Right kidney (tissue), 9 donors: ENCODE measurements at places on chromosomes 5 and 9.

DNA sequence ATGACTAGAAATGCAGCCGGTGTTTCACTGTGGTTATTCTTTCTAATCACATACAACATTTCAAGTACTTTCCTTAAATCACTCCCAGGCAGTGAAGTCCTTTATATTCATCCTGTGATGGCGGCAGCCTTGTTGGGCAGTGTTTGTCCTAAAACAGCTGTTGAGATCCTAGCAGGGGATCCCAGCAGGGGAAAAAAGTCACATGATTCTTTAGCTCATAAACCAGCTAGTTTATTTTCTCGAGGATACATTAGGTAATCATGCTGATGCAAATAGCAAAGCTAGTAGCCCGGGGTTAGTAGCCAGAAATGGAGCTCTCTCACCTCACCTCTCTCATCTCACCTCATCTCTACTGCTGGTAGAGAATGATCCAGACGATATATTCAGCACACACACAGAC is 70.5 kb downstream of the FOXD1 start:
- no peak for DNase-seq

DNA sequence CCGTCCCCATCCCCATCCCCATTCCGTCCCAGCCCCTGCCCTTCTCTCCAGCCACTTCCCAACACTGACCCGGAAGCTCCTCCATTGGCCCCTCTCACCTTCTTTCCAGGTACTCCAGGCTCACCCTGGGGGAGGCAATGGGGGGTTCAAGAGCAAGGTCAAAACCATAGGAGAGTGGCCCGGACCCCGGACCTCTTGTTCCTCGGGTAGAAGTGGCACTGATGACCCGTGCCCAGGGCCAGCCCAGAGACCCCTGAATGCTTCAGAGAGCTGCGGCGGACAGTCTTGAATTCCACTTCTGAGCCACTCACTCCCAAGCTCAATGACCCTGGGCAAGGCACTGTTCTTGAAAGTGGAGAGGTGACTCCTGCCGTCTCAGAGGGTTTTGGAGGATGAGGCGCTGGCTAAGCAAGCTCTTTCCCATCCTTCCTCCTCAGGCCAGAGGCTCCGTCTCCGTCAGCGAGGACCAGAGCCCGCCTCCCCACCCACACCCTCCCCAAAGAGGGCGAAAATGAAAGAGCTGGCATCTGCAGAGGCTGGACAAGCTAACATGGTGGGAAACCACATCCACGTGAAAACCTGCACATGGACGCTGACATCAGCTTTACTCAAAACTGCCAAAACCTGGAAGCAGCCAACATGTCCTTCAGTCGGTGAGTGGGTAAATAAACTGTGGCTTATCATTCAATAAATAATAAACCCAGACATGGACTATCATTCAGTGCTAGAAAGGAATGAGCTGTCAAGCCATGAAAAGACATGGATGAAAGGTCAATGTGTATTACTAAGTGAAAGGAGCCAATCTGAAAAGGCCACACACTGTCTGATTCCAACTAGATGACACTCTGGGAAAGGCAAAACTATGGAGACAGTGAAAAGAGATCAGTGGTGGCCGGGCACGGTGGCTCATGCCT is 27.3 kb upstream of the PHYKPL start:
- no peak for DNase-seq

DNA sequence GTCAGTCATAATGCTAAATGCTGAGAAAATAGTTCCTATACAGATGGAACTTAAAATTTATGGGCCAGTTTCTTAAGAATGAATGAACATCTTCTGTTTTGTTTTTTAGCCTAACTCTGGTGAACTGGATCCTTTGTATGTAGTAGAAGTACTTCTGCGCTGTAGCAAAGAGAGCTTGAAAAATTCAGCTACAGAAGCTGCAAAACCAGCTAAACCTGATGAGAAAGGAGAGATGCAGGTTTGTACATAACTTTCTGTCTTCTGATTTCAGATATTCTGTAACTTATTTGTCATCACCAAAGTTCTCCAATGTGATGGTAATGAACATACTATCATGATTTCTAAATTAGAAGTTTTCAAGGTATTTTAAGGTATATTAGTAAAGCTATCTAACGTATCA is 80.1 kb downstream of the MTREX start:
- no peak for DNase-seq

DNA sequence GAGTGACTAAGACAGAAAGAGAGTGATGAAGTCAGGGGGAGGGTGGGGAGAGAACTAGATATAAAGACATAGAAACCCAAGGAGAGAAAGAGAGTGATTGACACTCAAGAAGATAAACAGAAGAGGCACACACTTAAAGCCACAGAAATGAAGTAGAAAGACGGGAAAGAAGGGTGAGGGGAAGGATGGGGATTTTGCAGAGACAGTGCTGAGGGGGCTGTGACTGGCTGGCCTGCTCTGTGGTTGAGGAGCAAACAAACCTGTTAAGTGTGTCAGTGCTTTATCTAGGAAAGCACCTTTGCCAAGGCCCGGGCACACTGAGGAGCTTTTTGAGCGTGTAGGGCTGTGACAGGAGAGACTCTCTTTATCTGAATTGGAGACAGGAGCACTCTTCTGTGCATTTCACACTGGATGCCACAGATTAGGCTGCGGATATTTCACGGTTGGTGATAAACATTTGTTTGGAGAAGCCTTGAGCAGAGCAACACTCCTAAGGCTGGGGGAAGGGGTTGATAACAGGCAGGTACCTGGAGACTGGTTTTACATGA is 109.1 kb downstream of the DOCK2 start:
- DNase-seq: no peak

DNA sequence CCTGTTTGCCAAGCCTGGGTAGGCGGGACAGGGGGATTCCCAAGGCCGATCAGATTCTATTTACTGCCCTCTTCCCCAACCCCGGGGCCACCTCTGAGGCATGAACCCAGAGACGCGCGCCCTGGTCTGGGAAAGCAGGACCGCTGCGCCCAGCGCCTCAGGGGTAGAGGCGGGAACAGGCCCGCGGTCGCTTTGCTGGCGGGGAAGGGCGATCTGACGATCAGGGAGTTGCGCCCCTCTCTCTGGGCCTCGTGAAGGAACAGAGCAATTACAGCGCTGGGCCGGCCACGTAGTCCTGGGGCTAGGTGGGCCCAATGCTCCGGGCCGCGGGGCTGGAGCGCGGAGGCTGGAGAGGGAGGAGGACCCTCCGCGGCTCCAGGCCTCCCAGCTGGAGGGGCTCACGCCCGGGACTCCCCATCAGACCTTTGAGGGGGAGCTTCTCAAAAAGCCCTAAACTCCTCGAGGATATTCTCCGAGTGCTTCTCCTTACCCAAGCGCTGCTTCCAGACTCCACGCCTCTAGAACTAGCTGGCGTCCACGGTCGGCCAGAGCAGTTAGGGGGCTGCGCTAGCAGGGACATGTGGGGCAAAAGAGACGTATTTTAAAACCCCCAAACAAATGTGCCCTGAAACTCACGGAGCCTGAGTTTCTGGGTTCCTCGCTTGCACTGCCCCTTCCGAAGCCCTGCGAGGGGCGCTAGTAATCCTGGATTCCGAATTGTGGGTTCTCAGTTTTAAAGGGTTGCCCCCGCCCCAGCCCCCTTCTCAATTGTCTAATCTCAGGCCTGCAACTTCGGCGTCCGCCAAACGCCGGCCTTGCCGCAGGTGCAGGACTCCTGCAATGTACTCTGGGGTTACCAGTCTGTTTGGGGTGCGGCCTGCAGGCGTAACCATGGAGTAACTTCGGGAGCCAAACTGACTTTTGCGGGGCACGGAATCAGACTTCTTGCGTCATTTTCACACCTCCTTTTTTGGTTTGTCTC is 57.6 kb downstream of the TMEM174 start:
- DNase-seq: peak; percentile 31
